ENCODE measurements at places on chromosomes 4 and X.

GRCh38 chr4:173565281-173565680, 35.3 kb upstream of the HAND2 start:
- DNase-seq, result no peak

DNA sequence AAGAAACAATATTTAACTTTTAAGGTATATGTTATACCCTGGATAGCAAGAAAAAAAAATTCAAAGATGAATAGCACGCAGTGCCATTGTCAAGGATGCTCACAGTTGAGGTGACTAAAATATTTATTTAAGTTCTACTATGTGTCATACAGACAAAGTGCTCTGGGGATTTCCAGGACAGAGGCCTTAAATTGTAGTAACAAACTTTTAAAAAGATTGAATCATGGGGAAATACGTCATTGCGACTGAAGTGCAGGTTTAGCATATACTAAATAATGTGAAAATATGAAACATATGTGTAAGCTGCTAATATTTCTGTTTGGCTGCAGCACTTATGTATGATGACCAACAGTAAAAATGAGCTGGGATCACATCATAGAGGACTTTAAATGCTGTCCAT, 748.0 kb upstream of the PCDH7 start:
- no peak for DNase-seq

DNA sequence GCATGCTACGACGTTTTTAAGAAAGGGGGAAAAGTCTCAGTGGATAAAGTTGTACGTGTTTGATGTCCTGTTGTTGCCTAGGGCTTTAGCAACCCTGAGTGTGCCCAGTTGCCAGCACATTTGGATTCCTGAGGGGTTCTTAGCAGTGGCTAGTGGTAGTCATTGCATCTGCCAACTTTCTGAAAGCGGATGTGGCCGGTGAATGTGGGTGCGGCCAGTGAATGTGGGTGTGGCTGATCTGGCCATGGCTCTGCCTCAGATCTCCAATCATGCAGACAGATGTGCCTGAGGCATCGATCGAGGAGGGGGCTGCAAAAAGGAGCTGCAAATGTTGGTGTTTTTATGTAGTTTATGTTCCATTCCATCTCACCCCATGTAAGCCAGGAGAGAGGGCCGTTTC, 41.5 kb upstream of the FAT1 start:
- no peak for DNase-seq

GRCh38 chr4:54661686-54662085, 3.9 kb downstream of the KIT start:
- no peak for DNase-seq

- no peak for DNase-seq
Observed at GRCh38 chr4:66694739-66695138, 850.6 kb downstream of the CENPC start.

- DNase-seq, result no peak
Observed at GRCh38 chr4:1315836-1316536, 26.3 kb downstream of the MAEA start.

- no peak for DNase-seq
Observed at GRCh38 chrX:44506678-44507077, 36.0 kb downstream of the FUNDC1 start.

DNA sequence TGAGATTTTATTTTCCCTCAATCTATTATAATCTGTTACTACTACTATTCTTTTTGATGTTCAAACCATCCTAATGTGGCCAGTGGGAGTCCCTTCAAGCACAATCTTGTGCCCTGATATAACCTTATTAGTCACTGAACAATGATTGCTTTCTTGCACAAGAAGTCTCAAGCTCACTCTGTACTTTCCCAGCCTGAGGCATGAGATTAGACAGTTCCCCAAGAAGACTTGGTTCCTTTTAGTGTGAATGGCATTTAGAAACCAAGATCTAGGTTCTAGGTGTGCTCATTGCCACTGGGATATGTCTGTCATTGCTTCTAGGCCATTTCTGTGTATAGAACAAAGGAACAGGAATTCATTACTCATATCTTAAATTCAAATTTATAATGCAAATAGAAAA, 28.0 kb upstream of the RBM41 start:
- no peak for DNase-seq

- DNase-seq, result no peak
Observed at GRCh38 chr4:123127218-123127617, 204.8 kb upstream of the NUDT6 start.

GRCh38 chrX:15664487-15665444, at the start of gene CLTRN:
CLTRN (minus strand) TSS chrX:15664805; CDS start chrX:15664775, 30 bp downstream.
- DNase-seq, result no peak

GRCh38 chr4:13601048-13601447, 26.5 kb downstream of the BOD1L1 start:
- peak; percentile 15 for DNase-seq

- no peak for DNase-seq
Observed at GRCh38 chr4:14091531-14091930, 464.0 kb upstream of the BOD1L1 start.

DNA sequence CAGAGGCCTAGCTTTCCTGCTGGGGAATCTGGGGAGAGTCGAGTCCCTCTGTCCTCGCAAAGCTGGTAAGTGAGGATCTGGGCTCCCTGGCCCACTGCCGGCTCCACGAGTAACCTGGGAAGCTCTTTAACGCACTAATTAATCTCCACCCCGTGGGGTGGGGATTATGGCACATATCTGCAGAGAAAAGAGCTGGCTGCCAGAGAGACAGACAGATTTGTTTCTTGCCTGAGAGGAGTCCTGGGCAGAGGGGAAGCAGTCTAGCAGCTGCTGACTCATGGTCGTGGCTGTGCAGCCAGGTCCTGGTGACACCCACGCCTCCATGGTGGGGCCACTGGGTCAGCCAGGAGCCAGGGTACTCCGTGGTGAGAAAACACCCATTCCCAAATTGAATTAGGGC, 14.0 kb downstream of the SORCS2 start:
- DNase-seq, result no peak

DNA sequence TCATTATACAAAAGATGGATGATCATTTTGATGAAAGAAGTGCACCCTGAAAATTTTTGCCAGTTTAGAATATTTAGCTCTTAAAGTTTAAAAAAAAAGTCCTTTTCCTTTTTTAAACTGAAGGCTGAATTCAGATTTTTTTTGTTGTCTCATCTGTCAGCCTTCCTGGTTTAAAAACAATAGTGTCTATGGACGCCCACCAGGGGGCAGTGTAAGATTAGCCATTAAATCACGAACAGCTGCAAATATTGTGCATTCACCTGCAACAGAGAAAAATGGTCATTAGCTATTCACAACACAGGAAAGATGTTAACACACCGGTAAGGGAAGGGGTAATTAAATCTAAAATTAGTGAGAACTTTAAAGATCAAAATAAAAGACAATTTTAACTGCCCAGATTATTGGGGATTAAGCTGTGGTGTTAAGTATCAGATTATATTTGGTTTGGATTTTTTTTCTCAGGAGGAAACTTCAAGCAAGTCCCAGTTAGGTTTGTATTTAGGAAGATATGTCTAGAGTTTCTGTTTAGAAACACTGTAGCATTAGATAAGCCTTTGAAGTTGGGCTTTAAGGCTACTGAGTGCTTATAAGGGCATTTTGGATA, 4.4 kb upstream of the CXorf38 start:
- DNase-seq, result peak; percentile 29

DNA sequence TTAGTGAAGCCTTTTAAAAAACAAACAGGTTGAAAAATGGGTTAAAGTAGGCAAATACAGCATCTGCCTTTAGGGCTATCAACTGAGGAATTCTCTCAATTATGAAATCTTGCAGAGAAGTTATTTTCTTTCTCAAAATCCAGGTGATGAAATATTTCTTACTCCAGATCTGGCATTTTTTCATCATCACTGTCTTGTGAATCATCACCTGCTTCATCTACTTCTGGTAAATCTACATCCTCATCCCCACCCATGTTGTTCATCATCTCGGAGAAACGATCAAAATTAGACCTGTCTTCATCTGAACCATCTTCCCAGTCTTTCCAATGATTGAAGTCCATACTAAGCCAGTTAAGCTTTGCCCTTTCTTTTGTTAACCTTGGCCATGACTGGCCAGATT, 33.3 kb upstream of the HPF1 start:
- DNase-seq, result no peak

- no peak for DNase-seq
Observed at GRCh38 chrX:129661369-129661768, 6.6 kb upstream of the APLN start.

DNA sequence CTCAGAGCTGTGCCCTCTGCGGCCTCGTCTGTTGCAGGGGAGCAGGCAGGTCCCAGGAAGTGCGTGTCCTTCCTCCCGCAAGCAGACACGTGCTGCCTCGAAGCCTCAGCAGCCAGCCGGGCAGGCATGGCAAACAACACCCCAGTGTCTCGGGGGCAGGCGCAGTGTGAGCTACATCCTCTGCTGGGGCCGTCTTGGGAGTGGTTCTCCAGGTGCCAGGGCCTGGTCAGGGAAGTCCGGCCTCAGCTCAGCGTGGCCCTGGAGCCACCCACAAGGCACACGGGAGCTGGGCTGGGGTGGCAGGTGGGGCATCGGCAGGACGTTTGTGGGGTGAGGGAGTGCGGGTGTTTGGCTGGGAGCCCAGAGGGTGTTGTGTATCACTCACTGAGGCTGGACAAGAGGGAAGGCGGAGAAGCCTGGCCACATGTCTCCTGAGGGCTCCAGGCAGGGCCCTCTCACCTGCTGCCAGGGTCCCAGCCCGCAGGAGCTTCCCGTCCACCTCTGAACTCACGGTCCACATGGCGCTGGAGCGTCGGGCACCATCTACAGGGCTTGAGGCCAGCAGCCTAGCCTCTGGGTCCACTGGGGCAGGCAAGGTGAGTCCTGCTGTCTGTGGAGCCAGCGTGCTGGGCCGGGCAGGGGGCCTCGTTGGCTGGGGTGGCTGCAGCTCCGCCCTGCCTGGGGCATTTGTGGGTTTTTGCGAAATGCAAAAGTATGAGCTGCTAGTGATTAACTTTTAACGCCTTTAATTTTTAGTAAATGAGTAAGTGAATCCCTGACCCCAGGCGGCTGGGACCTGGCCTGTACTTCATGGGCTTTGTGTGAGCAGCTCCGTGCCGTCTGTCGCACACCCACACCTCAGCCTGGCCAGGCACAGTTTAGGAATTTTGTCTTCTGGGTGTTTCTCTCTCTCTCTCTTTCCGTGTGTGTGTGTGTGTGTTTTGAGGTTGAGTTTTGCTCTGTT, 17.3 kb upstream of the UVSSA start:
- DNase-seq, result no peak

DNA sequence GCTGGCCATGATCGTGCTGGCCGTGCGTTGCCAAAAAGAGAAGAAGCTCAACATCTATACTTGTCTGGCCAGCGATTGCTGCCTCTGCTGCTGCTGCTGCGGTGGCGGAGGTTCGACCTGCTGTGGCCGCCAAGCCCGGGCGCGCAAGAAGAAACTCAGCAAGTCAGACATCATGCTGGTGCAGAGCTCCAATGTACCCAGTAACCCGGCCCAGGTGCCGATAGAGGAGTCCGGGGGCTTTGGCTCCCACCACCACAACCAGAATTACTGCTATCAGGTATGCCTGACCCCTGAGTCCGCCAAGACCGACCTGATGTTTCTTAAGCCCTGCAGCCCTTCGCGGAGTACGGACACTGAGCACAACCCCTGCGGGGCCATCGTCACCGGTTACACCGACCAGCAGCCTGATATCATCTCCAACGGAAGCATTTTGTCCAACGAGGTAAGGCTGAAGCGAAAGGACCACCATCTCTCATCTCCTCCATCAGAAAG, 3.3 kb downstream of the PCDH10 start:
- DNase-seq, result peak; percentile 10

DNA sequence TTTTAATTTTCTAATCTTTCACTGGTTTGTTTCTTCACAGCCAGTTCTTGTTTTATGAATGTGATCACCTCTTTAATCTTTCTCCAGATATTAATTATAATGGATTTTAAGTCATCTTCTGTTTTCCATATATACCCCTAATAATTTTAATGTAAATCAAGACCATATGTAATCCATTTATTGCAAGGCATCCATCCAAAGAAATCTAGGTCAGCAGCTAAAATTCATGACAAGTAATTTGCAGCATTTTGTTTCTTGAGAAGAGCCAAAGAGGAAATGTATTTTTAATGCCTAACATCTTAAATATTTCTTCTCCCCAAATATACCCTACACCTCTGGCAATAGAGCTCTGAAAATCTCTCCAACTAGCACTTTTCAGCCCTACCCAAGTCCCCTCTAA, 81.1 kb downstream of the SUPT20HL2 start:
- DNase-seq, result no peak

- DNase-seq, result no peak
Observed at GRCh38 chrX:73817393-73818199, 254.6 kb downstream of the CHIC1 start.

- no peak for DNase-seq
Observed at GRCh38 chr4:52173470-52174045, 122.5 kb downstream of the SPATA18 start.

- no peak for DNase-seq
Observed at GRCh38 chrX:14027036-14027435, 2.7 kb downstream of the GEMIN8 start.

GRCh38 chr4:56286763-56287162, 100.5 kb downstream of the AASDH start:
- DNase-seq, result no peak

GRCh38 chr4:149701435-149702156, 114.0 kb downstream of the IQCM start:
- DNase-seq, result no peak

DNA sequence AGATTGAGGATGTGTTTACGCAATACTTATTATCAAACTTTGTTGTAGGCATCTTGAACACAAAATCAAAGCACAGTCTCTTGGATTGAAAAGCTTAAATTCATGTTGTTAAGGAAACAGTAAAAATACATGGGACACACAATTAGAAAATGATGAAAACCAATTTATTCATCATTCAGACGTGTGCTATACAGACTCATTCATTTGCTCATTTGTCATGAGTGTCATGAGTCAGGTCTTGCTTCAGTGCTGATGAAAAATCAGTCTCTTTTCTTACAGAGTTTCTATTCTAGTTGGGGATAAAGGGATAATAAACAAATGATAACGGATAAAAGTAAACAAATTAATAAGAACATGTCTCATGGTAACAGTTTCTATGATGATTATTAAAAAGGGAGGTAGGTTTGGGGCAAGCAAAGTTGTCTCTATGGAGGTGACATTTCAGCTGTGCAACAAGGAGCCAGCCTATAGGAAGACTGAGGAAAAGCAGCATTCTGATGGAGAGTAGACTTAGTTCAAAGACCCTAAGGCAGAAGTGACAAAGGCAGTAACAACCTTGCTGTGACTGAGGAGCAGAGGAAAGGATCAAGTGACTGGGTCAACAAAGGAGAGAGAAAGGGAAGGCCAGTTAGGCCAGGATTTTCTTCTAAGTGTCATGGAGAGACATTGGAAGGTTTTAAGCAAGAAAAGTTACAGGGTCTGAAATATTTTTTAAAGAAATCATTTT, 224.0 kb upstream of the HHIP start:
- DNase-seq, result no peak

DNA sequence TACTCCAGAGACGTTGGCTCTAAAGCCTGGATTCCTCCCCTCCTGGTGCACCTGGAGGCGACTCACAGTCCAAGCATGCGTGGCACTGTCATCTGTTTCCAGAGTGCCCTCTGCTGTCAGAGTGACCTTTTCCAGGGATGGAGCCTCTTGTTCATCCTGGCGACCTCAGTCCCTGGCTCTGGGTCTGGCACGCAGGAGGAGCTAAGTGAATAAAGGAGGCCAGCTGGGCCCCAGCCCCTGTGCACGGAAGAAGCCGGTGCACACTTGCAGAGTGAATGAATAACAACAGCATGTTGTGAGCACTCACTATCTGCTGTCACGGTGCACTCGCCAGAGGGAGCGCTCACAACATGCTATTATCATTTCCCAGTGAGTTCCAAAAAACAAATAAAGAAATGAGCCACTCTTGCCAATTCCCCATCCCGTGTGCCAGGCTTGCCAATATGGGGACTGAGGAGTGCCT, 27.8 kb upstream of the PSAPL1 start:
- no peak for DNase-seq

Measured in GM10248 (cell line).